GM12878 (cell line): ENCODE measurements at places on chromosomes 12 and 14. TPM values are rescaled to one million over a fixed set of nuclear protein-coding genes. Genes with fewer than 3 reads are reported as not detected.

DNA sequence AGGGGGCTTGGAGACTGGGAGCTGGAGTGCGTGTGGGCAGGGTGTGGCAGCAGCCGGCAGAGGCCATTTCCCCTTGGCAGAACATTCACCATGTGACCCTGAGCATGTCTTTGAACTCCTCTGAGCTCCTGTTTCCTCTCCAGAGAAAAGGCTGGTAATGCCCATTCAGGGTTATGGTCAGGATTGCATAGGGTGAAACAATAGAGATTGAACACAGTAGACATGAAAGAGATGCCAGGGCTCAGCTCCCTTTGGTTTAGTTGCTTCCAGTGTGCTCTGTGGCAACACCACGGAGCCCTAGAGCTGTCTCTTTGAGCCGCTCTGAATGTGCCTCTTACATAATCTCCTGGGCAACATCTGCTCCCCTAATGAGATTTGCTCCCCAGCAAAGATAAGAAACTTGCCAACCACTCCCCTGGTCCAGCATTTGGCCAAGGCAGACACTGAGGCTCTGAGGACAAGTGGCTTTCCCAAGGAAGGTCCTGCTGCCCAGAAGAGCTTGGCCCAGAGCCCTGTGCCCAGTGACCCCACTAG, 4.6 kb downstream of the IFI27 start:
- no peak for DNase-seq

DNA sequence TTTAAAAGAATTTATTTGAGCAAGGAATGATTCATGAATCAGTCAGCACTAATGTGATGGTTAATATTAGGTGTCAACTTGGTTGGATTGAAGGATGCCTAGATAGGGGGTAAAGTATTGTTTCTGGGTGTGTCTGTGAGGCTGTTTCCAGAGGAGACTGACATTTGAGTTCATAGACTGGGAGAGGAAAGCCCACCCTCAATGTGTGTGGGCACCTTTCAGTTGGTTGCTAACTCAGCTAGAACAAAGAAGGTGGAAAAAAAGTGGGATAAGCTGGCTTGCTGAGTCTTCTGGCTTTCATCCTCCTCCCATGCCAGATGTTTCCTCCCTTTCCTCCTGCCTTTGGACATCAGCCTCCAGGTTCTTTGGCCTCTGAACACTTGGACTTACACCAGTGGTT, 47.2 kb downstream of the TESPA1 start:
- no peak for DNase-seq

DNA sequence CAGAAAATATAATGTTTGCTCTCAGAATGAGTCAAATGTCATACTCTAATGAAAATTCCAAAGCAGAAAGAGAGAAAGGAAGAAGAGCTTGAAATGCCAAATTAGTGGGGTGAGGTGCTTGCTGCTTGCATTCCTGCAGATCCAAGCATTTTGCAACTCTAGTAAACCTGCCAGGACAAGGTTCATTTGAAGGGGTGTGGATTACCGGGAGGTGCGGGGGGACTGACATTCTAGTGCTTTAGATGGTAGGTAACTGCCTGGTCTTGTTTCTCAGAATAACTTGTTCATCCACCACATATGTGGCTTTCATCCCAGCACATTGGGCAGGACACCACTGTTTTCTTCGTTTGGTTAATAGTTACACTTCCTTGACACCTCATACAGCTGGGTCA, 144.4 kb downstream of the AKAP6 start:
- no peak for DNase-seq

GRCh38 chr12:84128117-84128991, 784.2 kb downstream of the SLC6A15 start:
- no peak for DNase-seq

GRCh38 chr14:101185073-101185835, 281.7 kb upstream of the RTL1 start:
- DNase-seq = no peak

C12orf43 gene
- polyA plus RNA-seq = 29.5 and 30.8 TPM in 2 replicates
